NCI-H510A treated with DMSO at 0.1 percent for 48 hours (cell line): ENCODE measurements at places on chromosomes 3 and 15.
A peak's percentile ranks its signal among the peaks of the same experiment; 100 is the strongest.

DNA sequence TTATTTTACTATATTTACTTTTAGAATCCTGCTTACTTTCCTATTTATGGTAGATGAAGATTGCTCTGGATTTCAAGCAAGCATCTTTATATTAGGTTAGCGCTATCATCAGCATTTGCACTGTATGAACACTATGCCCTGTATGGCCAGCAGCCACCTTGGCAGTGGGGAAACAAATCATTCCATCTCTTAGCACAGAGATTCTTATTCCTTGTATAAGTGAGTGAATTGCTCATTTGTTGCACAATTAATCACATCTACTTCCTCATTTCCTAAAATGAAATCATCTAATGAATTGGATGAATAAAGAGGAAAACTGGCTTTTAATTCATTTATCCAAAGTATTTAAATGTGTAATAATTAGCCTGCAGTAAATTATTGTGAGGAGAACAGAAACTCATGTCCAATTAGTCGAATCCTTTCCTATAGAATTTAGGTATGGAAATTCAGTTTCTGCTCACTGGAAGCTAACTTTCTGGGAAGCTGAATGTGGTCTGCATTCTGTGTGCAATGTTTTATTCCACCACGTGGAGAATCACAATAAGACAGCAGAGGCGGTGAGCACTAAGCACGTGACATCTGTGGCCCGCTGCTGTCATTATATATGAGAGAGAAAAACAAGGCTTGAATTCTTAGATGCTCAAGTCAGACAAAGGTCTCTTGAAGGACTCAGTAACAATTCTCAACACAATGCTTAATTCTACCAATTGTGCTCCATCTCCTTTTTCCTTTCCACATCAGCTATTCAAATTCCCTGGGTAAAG, 93.4 kb downstream of the PEX5L start:
- no peak for DNase-seq

GRCh38 chr15:100710222-100710621, 107.8 kb downstream of the ASB7 start:
- DNase-seq, result no peak

DNA sequence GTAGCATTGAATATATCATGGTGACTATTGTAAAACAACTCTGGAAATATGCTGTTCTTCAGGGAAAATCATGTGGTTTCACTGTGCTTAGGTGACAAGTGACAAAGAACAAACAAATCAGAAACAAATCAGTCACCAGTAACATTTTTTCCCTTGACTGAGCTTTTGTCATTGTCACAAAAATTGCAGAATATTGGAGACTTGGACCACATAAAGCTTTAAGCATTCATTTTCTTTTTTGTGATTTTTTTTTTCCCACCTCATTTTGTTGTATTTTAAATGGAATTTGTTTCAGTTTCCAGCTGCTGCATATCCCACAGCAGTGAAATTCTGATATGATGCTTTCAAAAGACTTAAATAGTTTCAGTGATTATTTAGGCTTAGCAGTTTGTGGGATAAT, 1088.4 kb downstream of the OTOL1 start:
- no peak for DNase-seq

DNA sequence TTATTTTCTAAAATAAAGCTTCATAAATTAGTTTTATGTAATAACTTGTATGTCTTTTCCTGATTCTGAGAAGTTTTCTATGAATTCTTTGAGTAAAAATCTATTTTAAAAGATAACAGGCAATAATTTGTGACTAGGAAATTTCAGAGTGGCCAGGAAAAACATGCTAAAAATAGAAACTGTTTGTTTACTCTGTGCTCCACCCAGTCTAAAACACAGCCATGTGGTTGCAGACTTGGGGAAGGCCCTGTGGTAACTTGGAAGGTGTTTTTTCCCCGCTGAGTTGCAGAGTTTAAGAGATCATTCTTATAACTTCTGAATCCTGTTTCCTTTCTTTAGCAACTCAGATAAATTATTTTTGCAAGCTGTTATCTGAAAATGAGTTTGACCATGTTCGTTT, 21.9 kb downstream of the PLCL2 start:
- DNase-seq, result peak; percentile 24

DNA sequence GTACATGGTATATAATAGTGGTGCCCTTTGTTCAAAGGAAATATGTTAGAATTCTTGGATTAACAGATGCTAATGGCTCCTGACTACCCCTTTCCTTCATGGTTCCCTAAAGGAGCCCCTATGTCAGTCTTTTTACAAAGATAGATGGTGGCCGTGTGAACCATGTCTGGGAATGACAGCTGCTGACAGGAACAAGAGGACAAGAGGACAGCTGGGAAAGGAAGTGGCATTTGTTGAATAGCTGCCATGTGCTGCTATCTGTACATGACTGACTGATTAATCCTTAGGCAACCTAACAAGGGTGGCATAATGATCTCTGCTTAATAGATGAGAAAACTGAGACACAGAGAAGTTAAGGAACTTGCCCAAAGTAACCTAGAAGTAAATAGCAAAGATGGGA, 321.7 kb downstream of the ZNF621 start:
- no peak for DNase-seq

- DNase-seq, result no peak
Measured at GRCh38 chr3:125965505-125965904, 3.5 kb upstream of the ROPN1B start.

DNA sequence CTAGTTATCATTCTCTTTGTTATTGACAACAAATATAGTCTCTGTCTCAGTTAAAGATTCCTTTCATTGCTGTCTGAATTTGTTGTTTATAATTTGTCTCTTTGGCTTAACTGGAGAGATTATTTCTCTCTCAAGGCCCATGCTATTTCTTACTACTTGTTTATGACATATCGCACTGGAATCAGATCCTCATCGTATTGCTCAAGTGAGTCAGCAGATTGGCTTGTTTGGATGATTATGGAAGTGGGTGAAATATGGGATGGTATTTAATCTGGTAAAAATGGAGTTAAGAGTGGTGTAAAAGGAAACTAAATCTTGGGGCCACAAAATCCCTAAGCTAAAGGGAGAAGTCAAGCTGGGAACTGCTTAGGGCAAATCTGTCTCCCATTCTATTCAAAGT, 613.1 kb downstream of the SI start:
- DNase-seq, result no peak

- DNase-seq, result no peak
Measured at GRCh38 chr15:67370206-67370954, 115.8 kb downstream of the IQCH start.

DNA sequence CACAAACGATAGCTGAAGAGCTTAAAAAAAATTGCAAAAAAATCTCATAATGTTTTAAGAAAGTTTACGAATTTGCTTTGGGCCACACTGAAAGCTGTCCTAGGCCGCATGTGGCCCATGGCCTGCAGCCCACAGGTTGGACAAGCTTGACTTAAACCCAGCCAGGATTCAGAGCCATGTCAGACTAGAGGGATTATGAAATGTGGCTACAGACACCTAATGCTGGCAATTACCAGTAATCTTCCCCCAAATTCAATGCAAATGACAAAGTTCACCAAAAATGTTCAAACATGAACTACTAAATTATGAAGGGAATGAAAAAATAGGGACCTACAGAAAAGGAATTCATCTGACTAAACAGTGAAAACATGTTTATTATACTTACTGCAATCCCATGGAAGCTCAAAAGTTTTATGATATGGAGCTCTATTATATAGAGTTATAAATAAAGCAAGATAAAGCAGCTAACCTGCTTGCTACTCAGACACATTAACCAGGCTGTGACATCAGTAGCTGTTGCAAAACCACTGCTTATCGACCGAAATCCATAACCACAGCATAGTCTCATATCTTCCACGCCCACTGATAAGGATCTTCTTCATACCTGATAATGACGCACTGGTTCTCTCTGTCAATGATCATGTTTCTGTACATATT, 49.2 kb downstream of the LDHAL6B start:
- no peak for DNase-seq

- no peak for DNase-seq
Measured at GRCh38 chr3:197697355-197697754, 39.3 kb downstream of the RUBCN start.

GRCh38 chr3:184238246-184238818, 8.9 kb downstream of the VWA5B2 start:
- no peak for DNase-seq

DNA sequence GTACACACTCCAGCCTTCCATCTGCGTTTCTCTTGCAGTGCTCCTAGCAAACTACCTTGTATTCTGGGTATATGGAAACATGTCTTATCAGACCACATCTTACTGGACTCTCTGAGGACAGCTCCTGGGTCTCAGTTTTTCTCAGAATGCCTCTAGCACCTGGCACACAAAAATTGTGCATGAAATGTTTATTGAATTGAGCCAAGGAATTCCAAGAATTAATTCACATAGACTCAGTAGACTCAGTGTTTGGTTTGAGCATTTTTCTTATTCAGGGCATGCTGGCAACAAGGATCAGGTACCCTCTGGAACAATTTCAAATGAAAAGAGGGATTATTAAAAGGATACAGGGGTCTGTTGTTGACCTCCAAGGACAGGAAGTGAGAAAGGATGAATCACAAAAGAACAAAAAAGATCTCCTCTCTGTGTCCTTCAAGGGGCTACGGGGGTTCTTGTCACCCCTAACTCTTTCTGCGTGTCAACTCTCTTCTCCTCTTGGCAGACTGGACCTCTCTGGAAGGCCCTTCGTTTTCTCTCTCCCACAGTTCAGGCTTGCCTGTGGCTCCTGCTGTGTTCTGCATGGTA, 270.0 kb upstream of the HES1 start:
- DNase-seq, result no peak

DNA sequence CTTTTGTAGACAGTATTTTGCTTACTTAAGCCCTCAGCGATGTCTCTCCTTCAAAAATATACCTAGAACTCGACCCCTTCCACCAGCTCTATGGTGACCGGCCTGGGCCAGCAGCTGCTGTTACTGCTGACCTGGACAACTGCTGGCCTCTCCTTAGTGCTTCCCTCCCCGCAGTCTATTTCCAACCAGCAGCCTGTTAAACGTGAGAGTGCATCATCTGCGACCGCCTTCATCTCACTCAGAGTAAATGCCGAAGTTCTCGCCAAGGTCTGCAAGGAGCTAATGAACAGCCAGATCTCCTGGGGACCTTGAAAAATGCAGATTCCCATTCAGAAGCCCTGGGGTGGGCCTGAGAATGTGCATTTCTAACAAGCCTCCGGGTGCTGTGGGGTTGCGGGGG, 86.7 kb downstream of the RPLP1 start:
- no peak for DNase-seq

DNA sequence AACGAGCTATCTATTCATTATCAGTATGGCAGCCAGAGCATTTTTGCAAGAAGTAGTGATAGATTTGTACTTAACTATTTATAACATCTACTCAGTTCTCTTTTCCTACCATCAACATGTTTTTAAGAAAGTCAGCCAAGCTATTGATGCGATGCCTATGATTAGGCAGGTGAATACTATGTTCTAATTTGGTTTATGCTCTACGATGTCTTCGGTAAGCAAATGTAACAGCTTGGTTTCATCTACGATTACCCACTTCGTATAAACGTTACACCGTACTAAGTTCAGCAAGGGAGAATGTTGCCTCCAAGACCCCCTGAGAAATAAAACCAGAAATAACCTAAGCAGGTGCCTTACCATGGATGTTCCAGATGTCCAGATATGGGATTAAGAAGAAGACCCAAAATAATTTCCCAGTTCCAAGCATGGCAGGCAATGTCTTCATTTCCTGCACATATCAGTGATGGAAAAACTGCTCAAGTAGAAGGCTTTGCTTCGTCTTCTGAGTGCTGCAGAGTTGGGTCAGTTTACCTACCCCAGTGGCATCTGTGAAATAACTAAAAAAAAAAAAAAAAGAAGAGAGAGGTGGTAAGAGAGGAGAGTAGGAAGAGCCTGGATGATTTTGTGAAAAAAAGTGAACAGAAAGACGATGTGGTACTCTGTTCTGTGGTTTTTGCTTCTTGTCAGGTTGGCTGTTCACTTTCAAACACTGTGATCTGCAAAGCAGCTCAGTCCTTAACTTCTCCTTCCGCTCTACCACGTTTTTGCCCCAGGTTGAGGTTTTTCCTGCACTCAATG, at the start of gene BTLA:
TSS of gene BTLA (minus strand) at position 559 of the 798 bp plus-strand sequence. CDS start at position 445, 114 bp downstream.
- DNase-seq, result no peak

- no peak for DNase-seq
Measured at GRCh38 chr15:23646165-23647000, 1.3 kb downstream of the MAGEL2 start.

- DNase-seq, result no peak
Measured at GRCh38 chr3:179265875-179266274, 15.0 kb upstream of the KCNMB3 start.

DNA sequence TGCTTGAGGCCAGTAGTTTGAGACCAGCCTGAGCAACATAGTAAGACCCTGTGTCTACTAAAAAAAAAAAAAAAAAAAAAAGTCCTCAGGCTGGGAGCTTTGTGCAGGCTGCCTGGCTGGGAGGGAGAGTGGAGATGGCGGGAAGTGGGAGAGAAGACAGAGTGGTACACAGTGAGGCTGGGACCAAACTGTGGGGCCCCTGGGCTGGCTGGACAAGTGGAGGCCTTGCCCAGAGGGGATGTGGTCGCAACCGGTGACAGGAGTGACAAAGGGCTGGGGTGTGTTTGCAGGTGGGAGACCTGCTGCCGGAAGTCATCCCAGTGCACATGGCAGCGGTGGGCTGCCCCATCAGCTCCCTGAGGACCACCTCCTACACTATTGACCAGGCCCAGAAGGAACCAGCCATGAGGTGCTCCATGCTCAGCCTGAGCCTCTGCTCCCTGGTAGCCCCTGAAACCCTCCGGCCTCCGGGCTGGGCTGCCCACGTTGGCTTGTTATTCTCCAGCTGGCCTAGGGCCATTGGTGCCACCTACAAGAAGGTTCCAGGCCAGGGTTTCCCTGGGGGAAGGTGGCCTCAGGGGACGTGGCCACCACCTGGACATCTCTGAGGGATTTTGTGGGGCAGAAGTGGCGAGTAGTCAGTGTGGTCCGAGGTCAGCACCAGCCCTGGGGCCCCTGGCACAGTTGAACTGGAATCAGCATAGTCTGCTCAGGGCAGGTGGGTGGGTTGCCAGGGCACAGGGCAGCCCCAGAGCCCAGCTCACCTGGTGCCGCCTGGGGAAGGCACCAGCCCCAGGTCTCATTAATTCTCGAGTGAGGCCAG, 22.7 kb downstream of the ACAA1 start:
- DNase-seq, result no peak

GRCh38 chr3:102084006-102084405, 234.7 kb downstream of the NFKBIZ start:
- DNase-seq, result no peak

GRCh38 chr15:25862071-25862471, 1.1 kb downstream of the ATP10A start:
- no peak for DNase-seq

GRCh38 chr15:53829471-53829870, 70.0 kb upstream of the WDR72 start:
- no peak for DNase-seq
